Stimulated activated CD8-positive, alpha-beta memory T cell treated with anti-CD3 and anti-CD28 coated beads, Interleukin-4, amount 100 ng/mL, for 4 hours (primary cell): ENCODE measurements at places on chromosomes 11 and 22.

GRCh38 chr11:47373876-47374719 lies 4.2 kb downstream of the SPI1 start:
- DNase-seq, result peak; percentile 76

GRCh38 chr22:37213941-37214730 lies 1.9 kb upstream of the SSTR3 start:
- no peak for DNase-seq

- DNase-seq, result no peak
Observed at GRCh38 chr11:30143098-30143705, 87.6 kb upstream of the FSHB start.

GRCh38 chr22:37275134-37275533 lies 7.2 kb upstream of the CYTH4 start:
- DNase-seq, result no peak

GRCh38 chr11:116416852-116417251 lies 355.9 kb downstream of the BUD13 start:
- no peak for DNase-seq

- no peak for DNase-seq
Observed at GRCh38 chr11:46733234-46733633, 14.2 kb downstream of the F2 start.

DNA sequence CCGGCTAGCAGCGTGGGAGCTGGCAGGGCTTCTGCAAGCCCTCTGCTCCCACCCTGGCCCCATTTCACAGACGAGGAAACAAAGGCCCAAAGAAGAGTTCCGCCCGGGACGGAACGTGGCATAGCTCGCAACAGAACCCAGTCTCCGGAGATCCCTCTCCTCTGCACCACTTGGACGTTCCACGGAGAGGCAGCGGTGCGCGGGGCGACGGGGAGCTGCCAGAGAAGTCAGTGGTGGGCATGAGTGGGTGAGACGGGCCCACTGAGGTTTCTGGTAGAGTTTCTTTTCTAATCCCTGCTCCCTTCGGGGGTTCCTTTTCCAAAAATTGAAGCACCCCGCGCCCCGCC lies 554 bp upstream of the NECTIN1 start:
- DNase-seq, result no peak

DNA sequence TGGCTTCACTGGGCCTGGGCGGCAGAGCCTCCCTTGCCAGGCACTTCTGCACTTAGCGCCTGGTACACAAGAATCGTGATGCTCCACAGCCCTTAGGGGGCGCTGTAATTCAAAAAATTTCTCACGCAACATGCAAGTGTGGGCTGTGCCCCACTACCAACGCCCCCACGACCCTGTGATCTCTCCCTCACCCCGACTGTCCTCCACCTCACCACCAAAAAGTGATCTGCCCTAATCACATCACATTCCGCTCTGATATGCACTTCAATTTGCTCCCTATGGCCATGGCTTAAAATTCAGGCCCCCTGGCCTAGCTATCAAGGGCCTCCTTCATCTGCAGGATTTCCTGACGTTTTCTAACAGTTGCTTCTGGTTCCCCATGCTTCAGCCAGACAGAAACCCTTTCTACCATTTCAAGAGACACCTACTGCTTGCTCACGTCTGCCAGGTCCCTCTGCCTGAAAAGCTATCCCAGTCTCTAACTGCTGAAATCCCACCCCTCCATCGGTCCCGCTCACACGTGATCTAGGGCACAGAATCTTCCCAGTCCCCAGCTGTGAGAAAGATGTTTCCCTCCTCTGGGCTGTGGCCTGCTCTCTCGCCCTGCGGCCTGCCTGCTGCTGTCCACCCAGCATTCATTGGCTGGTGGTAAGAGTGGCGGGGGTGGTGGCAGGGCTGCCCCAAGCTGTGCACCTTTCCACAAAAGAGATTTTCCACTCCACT lies 27.9 kb upstream of the LRRC32 start:
- DNase-seq, result no peak

GRCh38 chr11:64888729-64889511 lies 10.5 kb upstream of the EHD1 start:
- no peak for DNase-seq

DNA sequence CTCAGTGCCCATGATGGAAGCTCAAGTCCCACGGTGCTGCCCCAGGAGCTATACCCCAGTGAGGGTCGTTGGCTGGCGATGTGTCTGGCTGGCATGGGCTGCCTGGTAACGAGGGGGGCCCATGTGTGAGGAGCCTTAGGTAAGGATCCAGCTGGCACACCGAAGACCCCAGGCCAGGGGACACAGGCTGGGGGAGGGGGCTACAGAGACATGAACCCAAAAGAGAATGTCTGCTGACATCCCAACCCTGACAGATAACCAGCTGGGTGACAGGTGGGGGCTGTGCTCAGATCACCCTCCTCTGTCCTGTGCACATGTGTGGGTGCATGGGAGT lies 39.2 kb downstream of the RTN4R start:
- no peak for DNase-seq
